ENCODE measurements at places on chromosomes 7 and 10.

GRCh38 chr10:95661818-95662217, 5.3 kb upstream of the ALDH18A1 start:
- DNase-seq, result no peak

- DNase-seq, result no peak
Measured at GRCh38 chr10:17227367-17228090, 512 bp upstream of the VIM start.

DNA sequence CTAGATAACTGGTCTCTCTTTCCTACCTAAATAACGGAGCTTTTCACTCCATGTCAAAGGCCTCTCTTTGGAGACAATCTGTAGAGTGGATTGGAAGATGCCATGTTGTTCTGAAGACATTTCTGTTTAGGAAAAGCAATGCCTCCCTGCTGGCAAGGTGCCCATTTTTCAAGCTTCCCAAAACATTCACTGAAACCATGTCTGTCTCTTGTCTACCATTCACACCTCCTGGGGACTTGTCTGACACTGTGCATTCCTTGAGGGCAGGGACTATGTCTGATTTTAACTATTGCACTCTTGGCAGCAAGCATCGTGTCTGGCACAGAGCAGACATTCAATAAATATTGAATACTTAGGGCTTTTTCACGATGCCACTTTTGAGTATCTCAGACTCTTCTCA, 528.9 kb upstream of the NRP1 start:
- no peak for DNase-seq

DNA sequence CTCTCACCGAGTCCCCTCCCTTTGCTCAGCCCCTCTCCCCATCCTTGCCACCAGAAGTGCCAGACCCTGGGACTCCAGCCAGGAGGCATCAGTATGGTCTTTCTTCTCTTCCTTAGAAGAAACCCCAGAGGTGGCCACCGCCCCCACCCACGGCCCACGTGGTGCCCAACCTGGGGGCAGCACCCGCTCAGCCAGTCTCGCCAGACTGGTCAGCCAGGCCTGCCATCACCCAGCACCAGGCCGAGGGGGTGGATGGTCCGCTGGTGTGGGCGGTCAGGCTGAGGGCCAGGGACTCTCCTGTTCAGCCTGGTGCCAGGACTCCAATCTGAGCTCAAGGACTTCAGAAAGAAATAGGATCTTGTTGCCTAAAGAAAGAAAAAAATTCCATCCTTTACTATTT, 5.8 kb upstream of the CLDN4 start:
- DNase-seq, result no peak

DNA sequence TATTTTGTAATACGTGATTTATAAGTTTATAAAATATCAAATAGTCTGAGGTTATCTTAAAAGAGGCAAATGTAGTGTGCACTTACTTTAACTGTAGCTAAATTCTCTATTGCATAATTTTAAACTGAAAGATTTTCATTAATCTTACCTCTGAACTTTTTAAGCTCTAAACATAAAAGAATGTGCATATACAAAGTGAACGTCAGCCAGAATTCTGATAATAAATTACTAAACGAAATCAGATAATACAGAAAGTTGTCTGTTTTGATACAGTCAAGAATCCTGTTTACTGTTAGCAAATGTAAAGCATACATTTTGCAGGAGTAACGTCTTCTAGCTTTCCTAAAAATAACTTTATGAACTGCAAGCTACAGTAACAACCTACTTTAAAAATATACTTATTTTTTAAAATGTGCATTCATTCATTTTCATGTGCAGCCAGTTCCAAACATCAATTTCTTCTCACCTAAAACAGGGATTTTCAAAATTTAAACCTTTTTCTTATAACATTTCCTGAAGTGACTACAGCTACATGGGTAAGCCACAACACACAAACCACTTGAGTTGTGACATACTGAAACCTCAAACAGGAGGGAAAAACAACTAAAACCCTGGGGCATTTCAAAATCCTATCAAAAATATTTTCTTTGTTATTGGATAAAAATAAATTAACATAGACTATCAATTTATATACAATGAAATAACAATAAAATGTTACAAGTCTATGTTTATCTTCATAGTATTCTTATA, 92.7 kb downstream of the RNLS start:
- DNase-seq, result no peak

GRCh38 chr7:15336146-15336545, 225.7 kb downstream of the AGMO start:
- DNase-seq, result no peak

DNA sequence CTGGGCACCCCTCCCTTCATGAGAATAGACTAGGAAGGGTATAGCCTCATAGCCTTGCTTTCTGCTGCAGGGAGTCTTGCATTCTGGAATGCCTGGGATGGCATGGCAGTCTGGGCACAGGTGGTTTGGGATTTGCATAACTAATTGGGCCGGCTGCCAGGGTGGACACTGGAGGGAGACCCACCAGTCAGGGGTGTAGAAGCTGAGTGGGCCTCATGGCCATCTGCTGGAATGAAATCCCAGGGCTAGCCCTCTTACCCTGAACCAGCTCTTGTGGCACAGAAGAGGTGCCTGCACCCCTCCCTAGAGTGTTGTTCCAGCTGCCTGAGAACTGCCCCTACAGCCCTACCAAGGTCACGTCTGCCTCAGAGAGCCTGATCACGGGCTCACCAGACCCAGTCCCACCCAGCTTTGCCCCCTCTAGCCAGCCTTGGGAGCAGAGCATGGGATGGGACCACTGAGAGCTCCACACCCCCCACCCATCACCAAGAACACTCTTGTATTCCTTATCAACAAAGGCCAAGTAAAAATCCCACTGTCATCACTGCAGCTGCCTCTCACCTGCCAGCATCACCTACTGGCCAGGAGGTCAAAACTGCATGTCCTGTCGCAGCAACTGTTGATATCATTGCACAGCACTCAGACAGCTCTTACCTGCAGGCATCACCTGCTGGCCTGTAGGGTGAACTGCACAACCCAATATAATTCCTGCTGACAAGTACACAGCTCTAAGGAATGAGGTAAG, 148.9 kb downstream of the ZEB1 start:
- DNase-seq, result no peak

DNA sequence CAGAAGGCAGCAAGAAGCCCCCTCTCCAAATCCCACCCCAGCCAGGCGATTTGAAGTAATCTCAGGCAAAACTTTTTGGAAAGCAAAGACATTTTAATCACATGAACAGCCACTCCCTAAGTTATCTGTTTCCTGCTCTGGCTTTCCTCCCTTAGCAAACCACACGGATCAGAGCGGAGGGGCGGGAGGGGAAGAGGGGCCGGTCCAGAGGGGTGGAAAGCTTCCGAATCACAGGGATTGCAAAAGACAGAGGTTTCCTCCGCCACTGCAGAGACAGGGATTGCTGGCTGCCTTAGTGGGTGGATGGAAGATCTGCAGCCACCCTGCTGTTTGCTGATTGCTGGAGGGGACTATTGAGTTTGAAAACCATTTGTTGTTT, 41.2 kb downstream of the ZCCHC24 start:
- no peak for DNase-seq

GRCh38 chr10:131424836-131425491, 113.4 kb upstream of the TCERG1L start:
- no peak for DNase-seq

DNA sequence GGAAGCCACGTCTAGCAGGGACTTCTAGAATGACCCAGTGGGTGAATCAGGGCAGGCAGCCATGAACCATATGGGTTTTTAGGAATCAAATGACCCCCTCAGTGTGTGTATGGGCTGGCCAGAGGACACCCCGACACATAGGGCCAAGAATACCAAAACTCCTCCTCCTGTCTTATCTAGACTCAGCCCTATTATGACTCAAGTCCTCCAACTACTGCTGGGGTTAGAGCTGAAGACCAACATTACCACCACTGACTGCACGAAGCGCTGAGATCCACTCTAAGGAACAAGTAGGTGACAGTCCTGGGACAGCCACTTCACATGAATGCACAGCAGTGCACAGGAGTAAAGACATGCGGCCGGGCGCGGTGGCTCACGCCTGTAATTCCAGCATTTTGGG, 11.5 kb upstream of the SVOPL start:
- DNase-seq, result no peak

- DNase-seq, result peak; percentile 57
Measured at GRCh38 chr10:123043409-123043925, 34.7 kb downstream of the ACADSB start.

DNA sequence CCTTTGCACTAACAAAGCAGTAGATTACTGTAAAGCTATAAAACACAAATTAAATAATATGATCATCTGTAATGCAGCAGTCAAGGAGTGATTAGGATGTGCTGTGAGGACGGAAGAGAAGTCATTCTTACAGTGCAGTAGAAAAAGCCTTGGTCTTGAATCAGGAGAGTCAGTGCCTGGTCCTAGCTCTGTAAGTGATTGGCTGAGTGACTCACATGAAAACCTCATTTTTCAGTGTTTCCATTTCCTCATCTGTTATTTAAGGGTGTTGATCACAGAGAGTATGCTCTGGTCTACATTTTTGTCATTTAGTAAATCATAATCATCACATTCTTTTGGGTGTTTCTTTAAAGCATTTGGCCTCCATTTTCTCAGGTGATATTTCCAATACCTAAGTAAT, 717.8 kb downstream of the LRMDA start:
- DNase-seq, result no peak

DNA sequence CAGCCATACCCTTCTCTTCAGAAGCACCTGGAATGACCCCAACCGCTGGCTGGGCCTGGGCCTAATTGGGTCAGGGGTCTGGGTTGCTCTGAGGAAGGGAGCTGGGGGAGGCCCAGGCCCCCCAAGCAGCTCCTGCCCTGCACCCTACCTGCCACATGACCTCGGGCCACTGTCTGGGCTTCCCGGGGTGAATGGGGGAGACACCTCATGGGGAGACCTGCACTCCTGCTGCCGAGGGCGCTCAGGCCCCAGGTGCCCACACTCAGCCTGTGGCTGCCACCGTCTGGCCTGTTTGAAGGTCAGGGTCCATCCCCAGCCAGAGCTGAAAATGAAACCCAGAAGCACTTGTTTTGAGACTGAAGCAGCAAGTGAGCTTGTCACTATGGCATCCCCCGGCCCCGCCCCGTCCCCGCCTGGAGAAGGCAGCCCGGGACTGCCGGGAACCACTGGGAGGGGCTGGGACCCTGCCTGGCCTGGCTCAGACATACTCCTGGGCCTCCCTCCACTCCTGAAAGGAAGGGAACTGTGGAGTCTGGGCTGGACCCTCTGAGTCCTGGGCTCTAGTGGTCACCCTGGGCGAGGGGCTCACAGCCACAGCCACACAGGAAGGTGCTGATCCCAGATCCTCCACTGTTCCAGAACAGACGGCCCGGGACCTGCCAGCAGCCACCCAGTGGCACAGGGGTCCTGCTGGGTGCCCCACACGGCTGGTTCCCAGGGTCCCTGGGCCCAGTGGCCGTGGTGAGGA, 7.4 kb upstream of the MICALL2 start:
- no peak for DNase-seq

GRCh38 chr7:28704706-28705105, 253.4 kb downstream of the TRIL start:
- no peak for DNase-seq

GRCh38 chr7:149254181-149254858, 7.7 kb upstream of the ZNF783 start:
- no peak for DNase-seq

GRCh38 chr7:20365486-20365885, 34.8 kb downstream of the ITGB8 start:
- no peak for DNase-seq

DNA sequence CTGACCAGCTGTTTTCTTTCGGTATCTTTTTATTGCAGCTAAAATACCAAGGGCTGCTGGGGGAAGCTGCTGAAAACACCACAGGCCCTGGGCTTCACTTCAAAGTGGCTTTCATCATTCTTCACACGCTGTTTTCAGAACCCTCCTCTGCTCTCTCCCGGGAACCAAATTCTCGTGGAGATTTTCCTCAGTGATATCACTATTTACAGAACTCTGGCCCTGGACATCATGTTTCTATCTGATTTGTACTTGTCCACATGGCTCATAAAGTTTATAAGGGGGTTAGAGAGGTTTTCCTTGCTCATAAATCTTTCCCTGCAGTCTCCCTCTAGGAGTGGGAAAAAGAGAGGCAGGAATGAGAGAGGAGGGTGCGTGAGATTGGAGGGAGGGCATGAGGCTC, 177.4 kb upstream of the NPVF start:
- no peak for DNase-seq

DNA sequence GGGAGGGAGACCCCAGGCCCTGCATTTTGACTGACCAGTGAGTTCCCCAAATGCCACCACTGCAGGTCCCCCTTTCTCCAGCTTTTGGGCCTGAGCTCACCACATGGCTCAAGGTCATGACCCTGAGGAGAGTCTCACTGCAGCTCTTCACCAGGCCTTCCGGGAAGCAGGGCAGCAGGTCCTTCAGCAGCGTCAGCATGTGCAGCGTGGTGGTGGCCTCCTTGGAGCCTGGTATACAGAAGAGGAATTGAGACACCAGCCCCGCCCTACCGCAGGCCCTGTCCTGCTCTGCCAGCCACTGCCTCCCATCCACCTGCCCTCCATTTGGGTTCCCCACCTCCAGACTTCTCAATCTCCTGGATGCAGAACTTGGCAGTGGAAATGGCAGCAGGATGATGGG, 13.0 kb downstream of the RRP12 start:
- DNase-seq, result no peak

DNA sequence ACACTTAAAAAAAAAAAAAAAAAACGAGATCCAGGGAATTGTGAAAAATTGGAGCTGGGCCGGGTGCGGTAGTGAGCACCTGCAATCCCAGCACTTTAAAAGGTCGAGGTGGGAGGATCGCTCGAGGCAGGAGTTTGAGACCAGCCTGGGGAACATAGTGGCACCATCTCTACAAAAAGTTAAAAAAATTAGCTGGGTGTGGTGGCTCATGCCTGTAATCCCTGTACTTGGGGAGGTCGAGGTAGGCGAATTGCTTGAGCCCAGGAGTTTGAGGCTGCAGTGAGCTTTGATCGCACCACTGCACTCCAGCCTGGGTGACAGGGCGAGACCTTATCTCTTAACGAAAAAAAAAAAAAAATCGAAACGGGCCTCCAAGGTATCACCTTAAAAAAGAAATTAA, 2.0 kb downstream of the CLDN4 start:
- no peak for DNase-seq

DNA sequence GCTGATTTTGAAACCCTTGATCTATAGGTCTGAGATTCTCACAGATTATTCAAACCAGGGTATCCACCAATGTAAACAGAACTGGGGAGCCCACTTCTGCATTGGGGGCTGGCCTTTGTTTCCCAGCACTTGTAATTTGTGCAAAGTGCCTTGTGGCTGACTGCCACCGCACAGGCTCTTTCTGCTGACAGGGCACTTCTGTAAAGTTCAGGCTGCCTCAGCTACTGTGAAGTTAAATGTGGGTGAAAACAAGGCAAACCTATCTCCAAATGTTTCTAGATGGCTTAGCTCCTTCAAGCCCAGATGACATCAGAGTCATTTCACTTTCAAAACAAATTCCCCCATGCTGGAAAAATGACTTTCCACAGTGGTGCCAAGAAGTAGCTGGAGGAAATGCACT, 54.7 kb downstream of the GRID1 start:
- DNase-seq, result no peak
